Thoracic aorta (tissue), 2 donors: ENCODE measurements at places on chromosomes 3 and 15. TPM values are rescaled to one million over a fixed set of nuclear protein-coding genes. Genes with fewer than 3 reads are reported as not detected.

DNA sequence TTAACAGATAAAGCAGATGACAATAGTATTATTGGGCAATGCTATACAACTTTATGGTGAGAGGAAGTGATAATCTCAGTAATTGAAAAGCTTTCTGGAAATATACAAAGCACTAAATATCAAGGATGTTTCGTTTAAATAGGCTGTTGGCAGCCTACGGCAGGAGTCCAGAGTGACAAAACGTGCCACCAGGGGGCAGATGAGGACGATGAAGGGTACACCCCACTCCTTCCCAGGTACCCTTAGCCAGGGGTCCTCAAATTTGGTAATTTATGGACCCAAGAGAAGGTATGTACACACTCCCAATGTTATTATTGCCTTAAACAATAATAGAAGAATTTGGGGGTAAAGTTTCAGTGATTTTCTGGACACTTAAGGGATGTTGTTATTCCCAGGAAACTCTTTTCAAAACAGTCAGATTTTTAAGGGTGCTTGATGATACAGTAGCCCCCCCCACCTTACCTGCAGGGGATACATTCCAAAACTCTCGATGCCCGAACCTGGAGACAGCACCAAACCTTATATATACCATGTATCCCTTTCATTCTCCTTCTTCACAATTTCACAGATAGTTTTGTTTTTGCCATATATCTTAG, 1.4 kb upstream of the MAGEL2 start:
- H3K27me3 ChIP-seq: no peaks in the 10 kb centered on the region
- H3K4me3 ChIP-seq: no peak overlapping the region
- no peak overlapping the region for H3K27ac ChIP-seq

DNA sequence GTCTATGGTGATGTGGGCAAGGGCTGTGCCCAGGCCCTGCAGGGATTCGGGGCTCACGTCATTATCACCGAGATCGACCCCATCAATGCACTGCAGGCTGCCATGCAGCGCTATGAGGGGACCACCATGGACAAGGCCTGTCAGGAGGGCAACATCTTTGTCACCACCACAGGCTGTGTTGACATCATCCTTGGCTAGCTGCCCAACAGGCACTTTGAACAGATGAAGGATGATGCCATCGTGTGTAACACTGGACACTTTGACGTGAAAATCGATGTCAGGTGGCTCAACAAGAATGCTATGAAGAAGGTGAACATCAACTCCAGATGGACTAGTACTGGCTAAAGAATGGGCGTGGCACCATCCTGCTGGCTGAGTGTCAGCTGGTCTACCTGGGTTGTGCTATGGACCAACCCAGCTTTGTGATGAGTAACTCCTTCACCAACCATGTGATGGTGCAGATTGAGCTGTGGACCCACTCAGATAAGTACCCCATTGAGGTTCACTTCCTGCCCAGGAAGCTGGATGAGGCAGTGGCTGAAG, 6.1 kb upstream of the USP8 start:
- H3K27me3 ChIP-seq: no peaks in the 10 kb centered on the region
- no peak overlapping the region for H3K27ac ChIP-seq
- H3K36me3 ChIP-seq: no peaks in the 10 kb centered on the region
- DNase-seq: no peak
- H3K4me1 ChIP-seq: no peaks in the 10 kb centered on the region
- no peak overlapping the region for H3K4me3 ChIP-seq

DNA sequence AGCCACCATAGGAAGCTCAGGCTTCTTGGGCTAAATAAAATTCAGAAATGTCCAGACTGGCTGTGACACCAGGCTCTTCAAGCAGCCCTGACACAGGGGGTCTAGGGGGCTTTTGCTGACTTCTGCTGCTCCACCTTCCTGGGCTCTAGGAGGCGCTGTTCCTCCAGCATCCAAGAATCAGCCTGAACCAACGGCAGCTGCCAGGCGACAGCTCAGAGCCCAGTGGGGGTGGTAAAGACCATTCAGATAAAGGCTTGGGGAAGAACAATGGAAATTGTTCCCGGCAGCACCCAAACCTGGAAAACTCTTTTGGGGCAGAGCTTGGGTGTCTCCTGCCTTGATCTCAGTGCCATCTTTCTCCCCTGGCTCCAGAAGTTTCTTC, 21.6 kb upstream of the PSTPIP1 start:
- peak overlapping the region; percentile 69 for H3K4me3 ChIP-seq
- no peaks in the 10 kb centered on the region for H3K27me3 ChIP-seq
- peak overlapping the region; percentile 95 for H3K27ac ChIP-seq
- no peak for DNase-seq
- H3K4me1 ChIP-seq: no peaks in the 10 kb centered on the region

- no peak overlapping the region for H3K4me3 ChIP-seq
- peaks cover 26% of the 10 kb centered on the region for H3K4me1 ChIP-seq
- H3K36me3 ChIP-seq: no peaks in the 10 kb centered on the region
- no peak for DNase-seq
Measured at GRCh38 chr15:37058316-37058985, 41.9 kb downstream of the MEIS2 start.

LDHAL6B gene
- total RNA-seq: not detected
